Left hindlimb (tissue), 1 donor: ENCODE measurements at places on chromosomes 1 and 21.
A peak's percentile ranks its signal among the peaks of the same experiment; 100 is the strongest.

- DNase-seq = no peak
Observed at GRCh38 chr1:178941261-178941689, 70.4 kb upstream of the ANGPTL1 start.

DNA sequence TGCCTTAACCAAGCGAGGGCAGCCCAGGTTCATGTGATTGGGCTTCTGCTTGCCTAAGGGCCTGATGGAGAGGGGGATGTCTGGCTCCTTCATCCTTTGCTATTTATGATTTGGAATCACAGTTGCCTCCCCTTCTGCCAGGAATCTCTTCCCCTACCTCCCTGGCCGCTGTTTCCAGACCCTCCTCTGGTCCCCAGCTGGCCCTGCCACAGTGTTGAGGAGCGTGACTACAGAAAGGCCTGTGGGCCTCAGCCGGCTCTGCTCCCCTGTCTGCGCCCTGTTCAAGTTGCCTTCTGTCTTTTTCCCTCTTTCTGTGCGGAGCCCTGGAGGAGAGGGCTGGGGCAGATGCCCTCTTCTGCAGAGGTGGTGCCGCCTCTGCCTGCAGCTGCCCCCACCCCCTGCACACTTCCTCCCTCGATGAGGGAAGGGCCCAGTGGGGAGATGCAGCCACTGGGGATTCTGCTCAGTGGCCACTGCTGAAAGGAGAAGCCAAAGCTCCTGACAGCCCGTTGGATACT is 6.5 kb downstream of the KIAA1614 start:
- peak; percentile 19 for DNase-seq

GRCh38 chr1:112697781-112698201 is 9.1 kb downstream of the RHOC start:
- DNase-seq = no peak

- DNase-seq = peak; percentile 79
Observed at GRCh38 chr21:33325222-33326067, 675 bp downstream of the IFNAR1 start.

DNA sequence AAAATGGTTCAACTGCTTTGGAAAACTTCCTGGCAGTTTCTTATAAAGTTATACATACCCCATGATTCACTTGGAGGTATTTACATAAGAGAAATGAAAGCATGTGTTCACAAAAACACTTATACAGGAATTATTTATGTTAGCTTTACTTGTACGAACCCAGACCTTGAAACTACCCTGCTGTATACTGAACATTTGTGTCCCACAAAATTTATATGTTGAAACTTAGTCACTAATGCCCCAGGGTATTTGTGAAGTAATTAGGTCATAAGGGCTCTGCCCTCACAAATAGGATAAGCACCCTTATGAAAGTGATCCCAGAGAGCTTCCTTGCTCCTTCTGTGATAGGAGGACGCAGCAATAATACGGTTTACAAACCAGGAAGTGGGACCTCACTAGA is 42.7 kb upstream of the B3GALT2 start:
- DNase-seq = no peak

GRCh38 chr1:230095938-230096337 is 28.9 kb downstream of the GALNT2 start:
- no peak for DNase-seq

DNA sequence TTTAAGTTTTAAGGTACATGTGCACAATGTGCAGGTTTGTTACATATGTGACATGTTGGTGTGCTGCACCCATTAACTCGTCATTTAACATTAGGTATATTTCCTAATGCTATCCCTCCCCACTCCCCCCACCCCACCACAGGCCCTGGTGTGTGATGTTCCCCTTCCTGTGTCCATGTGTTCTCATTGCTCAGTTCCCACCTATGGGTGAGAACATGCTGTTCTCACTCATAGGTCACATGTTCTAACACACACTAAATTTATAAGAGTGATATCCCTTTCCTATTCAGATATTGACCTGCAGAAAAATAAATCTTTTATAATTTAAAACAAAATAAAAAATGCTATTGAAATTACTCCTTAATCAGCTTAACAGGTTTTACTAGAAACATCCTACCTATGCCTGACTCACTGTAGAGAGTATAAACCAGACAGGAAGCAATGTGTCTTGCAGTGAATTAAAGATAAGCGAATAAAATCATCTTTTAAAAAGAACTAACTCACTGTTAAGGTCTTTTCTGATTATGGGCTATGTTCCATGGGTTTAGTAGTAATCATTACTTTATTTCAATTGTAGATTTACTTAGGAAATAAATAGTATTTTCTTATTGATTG is 82.0 kb upstream of the DPH5 start:
- no peak for DNase-seq

GRCh38 chr21:41863439-41863740 is 15.8 kb downstream of the PRDM15 start:
- DNase-seq = no peak

GRCh38 chr1:222716393-222716792 is 4.0 kb downstream of the BROX start:
- no peak for DNase-seq

DNA sequence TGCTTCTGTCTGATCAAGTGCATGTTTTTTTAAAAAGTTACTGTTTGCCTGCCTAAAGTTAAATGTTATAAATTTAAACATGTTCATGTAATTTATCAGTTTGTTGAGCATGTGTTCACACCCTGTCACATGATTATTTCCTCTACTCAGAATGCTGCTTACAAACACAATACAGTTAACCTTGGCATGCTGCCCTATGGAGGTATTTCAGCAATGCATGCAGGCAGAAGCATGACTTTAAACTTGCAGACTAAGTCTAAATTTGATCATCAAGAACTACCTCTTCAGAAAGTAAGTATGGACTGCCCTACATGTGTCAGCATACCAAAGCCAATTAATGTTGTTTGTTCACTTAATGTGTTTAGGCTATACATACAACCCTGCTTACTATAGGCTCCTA is 161.6 kb downstream of the LRRC40 start:
- DNase-seq = no peak

- no peak for DNase-seq
Observed at GRCh38 chr1:163191301-163191700, 11.4 kb downstream of the RGS5 start.

GRCh38 chr1:96144636-96145035 is 576.9 kb upstream of the PTBP2 start:
- DNase-seq = no peak

DNA sequence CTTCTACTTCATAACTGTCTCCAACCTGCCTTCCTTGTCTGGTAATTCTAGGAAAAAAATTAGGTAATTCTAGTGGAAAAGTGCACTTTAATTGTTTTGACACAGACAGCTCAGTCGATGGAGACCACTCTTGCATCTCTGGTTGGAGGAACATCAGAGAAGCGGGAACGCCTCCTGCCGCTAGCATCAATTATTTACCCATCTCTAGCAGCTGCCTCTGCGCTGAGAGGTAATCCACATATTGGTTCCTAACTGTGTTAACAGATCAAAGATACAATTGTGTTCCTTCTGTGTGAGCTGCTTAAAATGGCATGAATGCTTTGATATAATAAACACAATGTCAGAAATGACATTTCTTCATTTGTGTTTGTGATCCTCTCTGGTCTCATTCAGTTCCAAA is 33.3 kb downstream of the C2CD2 start:
- no peak for DNase-seq

- no peak for DNase-seq
Observed at GRCh38 chr1:184158896-184159681, 107.6 kb downstream of the TSEN15 start.

DNA sequence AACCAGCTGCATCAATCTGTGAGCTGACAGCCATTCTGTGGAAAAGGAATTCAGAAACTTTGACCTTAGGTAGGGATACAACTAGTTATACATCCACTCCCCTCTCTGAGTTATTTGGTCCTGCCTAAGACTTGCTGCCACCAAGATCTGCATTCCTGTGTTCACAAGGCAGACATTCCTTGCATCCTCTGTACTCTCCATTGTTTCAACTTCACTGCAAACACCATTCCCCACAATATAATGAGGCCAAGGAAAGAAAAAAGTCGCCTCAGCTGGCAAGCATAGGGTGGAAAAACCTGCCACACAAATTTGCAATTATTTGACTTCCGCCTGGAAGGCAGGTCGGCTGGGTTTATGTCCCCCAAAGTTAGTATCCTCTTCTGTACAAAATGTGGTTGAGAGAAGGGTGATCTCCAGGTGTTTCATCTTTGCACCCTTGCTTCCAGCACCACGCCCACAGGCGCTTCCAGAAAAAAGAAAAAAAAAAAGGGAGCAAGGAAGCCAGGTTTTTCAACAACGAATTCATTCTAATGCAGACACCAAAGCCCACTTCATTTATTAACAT is 676 bp upstream of the CTTNBP2NL start:
- no peak for DNase-seq

DNA sequence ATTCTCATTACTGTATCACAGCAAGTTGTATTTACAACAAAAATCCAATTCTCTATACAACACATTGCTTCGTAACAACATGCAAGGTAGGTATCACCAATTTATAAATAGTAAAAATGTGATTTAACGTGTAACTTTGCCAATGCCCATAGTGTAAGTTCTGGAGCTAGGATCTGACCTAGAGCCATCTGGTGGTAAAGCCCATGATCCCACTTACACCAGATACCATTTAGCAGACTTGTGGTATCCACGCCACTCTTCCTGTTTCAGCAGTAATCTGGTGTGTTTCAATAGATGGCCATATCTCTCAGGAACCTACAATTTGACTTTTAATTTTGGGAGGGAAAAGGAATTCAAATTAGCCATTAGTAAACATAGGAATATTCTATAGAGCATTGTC is 10.2 kb downstream of the SETSIP start:
- no peak for DNase-seq

DNA sequence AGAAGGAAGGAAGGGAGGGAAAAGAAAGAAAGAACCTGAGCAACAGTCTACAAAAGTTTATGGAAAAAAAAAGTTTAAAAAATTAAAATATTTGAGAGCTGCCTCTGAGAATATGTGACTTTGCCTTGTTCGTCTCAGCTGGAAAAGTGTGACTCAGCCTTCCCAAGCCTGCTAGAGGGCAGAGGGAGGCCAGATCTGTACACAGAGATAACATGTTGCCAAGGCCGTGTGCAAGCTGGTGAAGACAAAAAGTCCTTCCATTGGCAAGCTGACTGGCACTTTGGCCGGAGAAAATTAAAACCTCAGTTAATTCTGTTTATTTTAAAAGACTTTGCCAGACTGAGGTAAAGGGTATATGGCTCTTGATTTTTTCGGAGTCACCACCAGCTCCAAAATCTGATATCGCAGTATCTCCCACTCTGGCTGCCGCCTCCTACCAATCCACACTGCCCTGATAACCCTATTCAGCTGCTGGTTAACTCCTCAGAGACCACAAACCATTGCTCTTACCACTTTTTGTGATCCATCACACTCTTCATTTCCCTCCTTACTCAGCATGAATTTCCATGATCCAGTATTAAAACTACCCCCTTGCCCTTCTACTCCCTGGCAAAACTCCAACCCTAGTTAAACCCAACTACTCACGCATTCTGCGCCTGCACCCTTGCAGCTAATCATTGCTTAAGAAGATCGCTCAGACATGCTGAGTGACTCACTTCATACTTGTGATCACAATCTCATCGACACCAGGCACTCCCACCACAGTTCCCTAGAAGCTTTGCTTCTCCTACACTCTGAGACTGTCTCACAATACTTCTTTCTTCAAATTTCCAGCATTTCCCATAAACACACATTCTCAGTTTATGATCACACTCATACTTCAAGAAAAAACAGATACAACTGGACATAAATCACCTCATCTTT is 5.7 kb upstream of the PPP1R15B start:
- DNase-seq = no peak

DNA sequence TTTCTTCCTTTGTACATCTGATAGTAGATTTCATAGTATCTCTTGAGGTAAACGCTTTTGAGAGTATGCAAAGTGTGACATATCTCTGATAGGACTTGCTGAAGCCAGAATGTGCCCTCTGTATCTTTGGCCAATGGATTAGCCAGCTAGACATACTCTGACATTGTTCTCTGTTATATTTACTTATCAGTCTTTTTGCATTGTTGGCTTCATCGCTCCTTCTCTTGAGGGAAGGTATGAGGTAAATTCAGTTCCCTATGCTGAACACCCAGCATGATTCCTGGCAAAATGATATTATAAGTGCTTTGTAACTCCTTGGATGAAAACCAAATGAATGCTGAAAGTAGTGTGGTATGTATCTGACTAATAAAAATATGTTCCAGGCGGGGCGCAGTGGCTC is 163.2 kb upstream of the CACYBP start:
- no peak for DNase-seq

GRCh38 chr1:116494745-116495144 is 76.1 kb downstream of the CD58 start:
- no peak for DNase-seq

DNA sequence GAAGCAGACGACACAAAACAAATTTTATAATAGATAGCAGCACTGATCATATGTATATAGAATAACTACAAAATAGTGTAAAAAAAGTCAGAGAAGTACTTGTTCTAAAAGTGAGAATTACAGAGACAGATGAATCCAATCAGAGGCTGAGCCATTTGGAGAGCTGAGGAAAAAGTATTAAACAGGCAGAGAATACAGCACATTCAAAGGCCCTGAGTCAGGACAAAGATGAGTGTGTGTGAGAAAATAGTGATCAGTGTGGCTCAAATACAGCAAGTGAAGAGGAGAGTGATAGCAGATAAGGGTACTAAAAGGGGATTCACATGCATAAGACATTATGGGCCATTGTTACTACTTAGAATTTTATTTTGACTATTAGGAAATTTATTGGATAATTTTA is 430.6 kb upstream of the BRINP3 start:
- no peak for DNase-seq

DNA sequence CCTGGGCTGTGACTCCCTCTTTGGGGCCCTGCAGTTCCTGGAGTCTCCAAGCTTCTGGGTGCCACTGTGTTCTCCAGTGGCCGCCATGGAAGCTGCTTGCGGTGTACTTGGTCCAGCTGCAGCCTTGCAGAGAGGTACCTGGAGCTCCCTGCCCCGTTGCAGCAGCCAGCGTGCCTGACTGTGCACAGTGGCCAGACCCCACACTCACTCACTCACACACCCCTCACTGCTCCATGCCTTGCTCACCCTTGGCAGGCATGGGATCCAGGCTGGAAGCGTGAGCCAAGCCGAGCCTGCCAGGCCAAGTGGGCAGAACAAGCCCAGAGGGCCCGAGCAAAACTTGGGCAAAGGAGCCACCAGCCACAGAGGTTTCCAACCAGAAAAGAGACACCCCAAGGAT is 43.0 kb downstream of the MATN1 start:
- peak; percentile 15 for DNase-seq

- DNase-seq = no peak
Observed at GRCh38 chr21:35575280-35575915, 484.9 kb downstream of the SETD4 start.

GRCh38 chr1:161710560-161710959 is 3.5 kb downstream of the FCRLA start:
- DNase-seq = no peak
